ENCODE measurements at places on chromosomes 1 and 21.
A peak's percentile ranks its signal among the peaks of the same experiment; 100 is the strongest.

GRCh38 chr1:72119491-72119890 lies 162.8 kb downstream of the NEGR1 start:
- no peak for DNase-seq

DNA sequence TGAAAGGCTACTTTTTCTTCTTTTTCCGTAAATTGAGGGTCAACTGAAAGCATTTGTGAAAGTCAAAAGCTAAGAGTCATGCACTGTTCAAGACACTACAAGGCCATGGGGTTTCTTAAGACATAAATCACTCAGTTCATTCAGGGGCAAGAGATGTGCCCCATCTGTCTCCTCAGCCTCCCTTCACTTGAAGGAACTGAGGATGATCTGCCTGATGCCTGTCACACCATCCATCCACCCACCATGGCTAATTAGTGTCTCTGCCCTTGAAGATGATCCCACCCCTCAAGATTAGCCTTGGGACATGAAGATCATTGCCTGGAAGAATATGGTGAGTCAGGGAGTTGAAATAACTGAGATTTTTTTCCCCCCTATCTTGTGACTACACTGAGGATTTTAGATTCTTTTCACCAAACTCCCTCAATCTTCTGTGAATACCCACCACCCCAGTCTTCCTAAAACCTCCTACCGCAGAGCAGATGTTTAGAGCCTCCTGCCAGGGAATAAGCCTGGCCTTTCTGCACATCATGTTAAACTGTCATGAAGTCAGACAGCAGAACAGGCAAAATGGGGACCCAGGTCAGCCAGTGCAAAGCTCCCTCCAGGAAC lies 88.6 kb upstream of the LMO4 start:
- no peak for DNase-seq

DNA sequence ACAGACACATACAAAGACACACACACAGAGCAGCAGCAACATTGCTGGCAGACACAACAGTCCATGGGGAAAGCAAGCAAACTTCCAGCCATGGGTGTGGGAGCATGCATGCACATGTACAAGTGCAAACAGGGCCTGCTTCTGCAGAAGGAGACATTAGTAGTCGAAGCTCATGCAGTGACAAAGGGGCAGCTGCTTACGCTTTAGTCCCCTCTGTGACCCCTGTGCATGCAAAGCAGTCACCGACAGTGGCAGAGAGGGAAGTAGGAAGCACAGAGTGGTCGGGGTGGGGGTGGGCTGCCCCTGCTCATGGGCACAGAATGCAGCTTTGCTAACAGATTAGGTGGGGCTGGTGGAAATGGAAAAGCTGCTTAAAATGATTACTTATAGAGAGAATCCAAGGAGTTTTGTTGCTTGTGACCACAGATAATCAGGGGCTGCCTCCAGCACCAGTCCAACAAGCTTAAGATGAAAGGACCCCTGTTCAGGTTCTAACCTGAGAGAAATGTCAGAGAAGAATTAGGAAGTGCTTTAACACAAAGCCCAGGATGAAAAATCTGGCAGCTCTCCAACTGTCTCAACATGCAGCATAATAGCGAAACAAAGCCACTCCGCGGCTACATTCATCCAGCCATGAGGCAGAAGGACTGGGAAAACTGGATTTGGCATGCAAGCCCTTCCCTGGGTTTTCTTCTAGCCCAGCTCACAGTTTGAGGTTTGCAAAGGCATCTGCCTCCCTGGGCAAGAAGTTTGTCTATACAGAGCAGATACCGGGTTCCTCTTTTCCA lies 378.9 kb downstream of the KCNH1 start:
- no peak for DNase-seq

- peak; percentile 56 for DNase-seq
Observed at GRCh38 chr1:118987468-118988185, 516 bp downstream of the TBX15 start.

DNA sequence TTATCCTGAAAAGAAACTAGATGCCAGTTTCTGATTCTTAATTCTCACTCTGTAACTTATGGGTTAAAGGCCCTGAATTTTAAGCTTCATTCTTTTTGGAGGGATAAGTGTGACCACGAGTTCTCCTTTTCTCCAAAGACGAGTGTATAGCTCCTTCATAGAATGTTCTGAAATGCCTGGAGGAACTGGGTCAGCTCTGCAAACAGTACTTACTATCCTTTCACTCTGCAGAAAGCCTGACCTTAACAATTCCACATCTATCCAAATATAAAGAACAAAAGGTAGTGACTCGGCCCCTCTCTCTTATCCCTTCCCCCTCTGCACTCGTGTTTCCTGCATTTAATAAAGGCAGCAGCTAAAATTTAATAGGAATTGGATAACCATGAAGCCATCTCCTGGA lies 150.5 kb downstream of the LYPLAL1 start:
- no peak for DNase-seq

DNA sequence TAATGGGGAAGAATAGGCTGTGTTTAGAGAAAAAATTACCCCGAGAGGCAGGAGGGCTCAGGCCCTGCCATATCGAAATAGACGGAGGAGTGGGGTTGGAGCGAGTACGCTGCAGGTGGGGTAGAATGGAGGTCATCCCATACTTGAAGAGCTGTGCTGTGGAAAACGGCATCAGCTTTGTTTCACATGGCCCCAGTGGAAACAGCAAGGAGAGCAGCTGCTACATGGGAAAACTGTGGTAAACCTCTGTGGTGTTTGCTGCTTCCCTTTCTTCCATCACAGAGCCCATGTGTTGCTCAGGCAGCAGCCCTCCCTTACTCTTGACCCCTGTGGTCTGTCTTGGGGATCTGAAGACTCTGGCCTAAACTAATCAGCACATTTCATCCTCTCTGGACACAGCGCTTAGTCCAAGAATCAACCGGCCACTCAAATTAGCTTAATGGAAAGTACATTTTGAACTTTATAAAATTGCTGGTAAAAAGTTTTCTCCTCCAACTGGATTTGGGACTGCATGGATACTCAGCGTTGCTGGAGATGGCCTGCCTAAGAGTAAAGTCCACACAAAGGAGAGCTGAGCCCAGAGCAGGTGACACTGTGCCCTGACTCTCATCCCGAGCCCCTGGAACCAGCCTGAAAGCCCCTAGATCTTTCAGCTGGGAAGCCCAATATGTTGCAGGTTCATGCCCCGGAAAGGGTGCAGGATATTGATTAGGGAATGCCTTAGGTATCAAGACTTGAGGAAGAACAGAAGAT lies 127.1 kb upstream of the GADD45A start:
- peak; percentile 49 for DNase-seq

DNA sequence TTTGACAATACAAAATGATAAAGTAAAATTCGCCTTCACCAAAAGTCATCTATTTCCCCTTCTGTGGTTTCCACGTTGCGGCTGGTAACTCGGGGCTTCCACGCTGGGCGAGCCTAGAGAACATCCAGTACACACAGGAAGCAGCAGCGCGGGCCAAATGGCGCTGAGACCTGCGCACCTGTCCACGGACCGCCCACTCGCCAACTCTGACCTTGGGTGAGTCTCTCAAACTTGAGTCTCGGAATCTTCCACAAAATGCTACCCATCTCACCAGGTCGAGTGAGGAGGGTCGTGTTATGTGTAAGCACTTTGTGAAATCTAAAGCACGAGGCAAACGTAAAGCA lies 820 bp upstream of the TTF2 start:
- DNase-seq, result peak; percentile 85

GRCh38 chr1:199399996-199400724 lies 627.4 kb upstream of the NR5A2 start:
- peak; percentile 34 for DNase-seq

GRCh38 chr1:206784471-206784903 lies 12.2 kb upstream of the IL10 start:
- DNase-seq, result no peak

- DNase-seq, result no peak
Observed at GRCh38 chr1:3056641-3057040, 12.4 kb upstream of the PRDM16 start.

GRCh38 chr1:72283022-72283306 lies 625 bp upstream of the NEGR1 start:
- DNase-seq, result no peak

DNA sequence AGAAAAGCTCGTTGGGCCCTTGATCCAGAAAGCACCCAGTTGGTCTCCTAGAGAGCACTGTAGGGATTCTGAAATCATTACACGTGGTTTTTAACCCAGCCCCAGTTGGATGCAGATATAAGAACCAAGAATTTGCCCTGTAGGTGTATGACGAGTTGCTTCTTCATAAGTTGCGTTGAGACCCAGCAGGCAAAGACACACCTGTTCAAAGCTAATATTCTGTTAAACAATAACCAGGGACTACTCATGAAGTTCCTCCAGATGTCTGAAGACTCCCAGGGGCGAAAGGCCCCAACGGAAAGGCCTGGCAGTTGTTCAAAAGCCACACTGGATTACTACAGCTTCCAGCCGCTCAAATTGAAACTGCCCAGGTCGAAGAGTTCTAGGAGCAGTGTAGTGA lies 88.6 kb upstream of the HNRNPU start:
- no peak for DNase-seq

DNA sequence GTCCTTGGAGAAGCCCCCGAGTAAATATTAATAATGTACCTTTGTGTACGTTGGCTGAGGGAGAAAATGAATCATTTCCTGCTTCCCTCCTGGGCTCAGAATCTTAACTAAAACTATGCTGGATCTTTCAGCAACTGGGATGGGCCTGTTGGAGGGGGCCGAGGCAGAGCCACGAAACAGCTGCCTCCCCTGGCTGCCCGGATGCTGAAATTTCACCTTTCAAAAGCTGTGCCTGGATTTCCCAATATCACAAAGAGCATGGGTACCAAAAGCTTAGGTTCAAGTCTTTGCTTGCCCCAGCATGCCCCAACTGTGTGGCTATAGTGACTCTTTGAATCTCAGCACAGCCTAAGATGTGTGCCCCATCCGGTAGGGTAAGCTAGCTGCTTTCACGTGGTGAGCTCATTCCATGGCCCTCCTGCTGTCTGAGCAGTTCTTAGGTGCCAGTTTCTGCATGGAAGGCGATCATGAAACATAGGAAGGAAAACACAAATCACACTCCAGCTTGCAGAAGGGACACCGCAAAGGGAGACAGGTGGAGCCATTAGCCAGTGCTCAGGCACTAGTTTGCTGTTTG lies 473.5 kb downstream of the PTPRU start:
- DNase-seq, result no peak

DNA sequence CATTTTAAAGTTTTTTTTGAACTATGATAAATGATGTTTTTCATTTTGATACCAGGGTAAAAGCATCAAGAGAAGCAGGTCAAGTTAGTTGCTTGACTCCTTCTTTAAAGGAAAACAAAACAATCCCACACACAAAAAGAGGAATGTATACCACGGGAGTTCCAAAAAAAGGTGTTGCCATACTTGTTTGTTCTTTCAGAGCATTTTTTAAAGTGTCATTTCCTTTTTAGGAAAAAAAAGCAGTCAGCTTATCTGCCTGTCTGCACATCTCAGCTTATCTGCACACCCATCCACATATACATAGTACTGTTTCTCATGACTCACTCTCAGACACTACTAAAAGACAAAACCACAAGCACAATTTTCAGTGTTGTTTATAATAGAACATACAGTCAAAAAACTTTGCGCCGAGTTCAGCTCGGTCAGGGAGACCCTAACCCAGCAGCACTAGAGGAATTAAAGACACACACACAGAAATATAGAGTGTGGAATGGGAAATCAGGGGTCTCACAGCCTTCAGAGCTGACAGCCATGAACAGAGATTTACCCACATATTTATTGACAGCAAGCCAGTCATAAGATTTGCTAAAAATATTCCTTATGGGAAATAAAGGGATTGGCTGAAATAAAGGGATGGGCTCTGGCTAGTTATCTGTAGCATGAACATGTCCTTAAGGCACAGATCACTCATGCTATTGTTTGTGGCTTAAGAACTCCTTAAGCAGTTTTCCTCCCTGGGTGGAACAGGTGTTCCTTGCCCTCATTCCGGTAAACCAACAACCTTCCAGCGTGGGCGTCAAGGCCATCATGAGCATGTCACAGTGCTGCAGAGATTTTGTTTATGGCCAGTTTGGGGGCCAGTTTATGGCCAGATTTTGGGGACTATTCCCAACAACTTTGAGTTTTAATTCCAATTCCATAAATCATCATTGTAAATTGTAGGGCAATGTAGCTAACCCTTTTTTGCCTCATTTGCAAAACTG lies 11.4 kb upstream of the MNDA start:
- DNase-seq, result peak; percentile 61

- DNase-seq, result no peak
Observed at GRCh38 chr1:226697929-226698544, 41.0 kb downstream of the ITPKB start.

GRCh38 chr1:53653200-53653575 lies 85.8 kb downstream of the GLIS1 start:
- DNase-seq, result no peak

- no peak for DNase-seq
Observed at GRCh38 chr1:205446828-205447227, 9.0 kb downstream of the BLACAT1 start.

GRCh38 chr1:198443365-198444233 lies 96.9 kb downstream of the ATP6V1G3 start:
- no peak for DNase-seq

DNA sequence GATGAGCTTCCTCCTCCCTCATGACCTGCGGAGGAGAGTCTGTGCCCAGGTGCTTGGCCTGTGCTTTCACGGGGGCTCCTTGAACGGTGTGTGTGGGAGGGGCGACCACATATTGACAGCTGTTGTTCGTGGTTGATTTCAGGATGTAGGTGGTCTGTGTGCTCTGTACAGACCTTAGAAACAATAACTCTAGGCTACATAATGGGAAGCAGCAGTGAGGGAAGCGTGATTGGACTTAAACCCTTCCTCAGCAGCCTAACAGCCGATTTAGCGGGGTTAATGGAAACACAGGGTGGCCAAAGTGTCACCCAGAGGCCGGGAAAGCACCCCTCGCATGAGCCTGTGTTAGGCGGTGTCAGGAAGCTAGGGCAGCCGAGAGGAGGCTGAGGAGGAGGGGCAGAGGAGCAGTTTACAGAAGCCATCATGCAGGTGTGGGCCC lies 56.0 kb downstream of the TBCE start:
- peak; percentile 68 for DNase-seq

- DNase-seq, result no peak
Observed at GRCh38 chr1:191913260-191913977, 244.8 kb upstream of the RGS18 start.

- DNase-seq, result no peak
Observed at GRCh38 chr1:219741011-219741970, 128.4 kb upstream of the ZC3H11B start.
